ENCODE measurements at places on chromosomes 6 and 20.

DNA sequence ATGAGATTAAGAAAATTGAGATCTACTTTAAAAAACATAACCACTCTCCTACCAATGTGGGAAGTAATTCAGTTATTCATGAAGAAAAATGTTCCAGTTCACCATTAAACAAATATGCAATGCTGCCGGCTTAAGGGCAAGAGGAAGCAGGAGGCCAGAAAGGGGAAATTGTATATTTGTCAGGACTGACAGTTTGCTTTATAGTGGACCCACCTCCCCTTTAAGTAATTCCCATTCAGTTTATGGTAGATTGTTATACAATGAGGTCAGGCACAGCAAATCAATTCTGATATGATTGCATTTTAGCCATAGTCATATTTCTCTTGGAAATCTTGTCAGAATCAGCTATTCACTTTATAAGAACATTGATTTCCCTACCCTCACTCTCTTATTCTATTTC lies 547.8 kb downstream of the FRK start:
- no peak for DNase-seq

DNA sequence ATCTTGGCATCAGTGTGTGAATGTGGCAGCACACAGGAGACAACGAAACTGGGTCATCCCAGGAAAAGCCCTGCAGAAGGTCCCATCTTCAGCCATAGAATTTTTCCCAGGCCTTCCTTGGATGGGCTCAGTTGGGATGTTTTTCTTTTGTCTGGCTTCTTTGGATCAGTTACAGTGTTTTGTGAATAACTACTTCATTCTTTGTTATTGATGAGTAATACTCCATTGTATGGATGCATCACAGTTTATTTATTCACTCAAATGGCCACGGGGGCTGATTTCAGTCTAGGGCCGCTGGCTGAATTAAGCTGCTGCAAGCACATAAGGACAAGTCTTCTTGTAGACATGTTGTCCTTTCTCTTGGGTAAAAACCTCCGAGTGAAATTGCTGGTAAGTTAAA lies 81.3 kb upstream of the CD93 start:
- no peak for DNase-seq

GRCh38 chr6:125380474-125380873 lies 78.7 kb upstream of the HDDC2 start:
- no peak for DNase-seq

- peak; percentile 37 for DNase-seq
Measured at GRCh38 chr6:20868397-20869096, 334.3 kb downstream of the CDKAL1 start.

GRCh38 chr6:127951172-127951917 lies 50.5 kb upstream of the THEMIS start:
- no peak for DNase-seq
